ENCODE measurements at places on chromosomes 6 and 20.

DNA sequence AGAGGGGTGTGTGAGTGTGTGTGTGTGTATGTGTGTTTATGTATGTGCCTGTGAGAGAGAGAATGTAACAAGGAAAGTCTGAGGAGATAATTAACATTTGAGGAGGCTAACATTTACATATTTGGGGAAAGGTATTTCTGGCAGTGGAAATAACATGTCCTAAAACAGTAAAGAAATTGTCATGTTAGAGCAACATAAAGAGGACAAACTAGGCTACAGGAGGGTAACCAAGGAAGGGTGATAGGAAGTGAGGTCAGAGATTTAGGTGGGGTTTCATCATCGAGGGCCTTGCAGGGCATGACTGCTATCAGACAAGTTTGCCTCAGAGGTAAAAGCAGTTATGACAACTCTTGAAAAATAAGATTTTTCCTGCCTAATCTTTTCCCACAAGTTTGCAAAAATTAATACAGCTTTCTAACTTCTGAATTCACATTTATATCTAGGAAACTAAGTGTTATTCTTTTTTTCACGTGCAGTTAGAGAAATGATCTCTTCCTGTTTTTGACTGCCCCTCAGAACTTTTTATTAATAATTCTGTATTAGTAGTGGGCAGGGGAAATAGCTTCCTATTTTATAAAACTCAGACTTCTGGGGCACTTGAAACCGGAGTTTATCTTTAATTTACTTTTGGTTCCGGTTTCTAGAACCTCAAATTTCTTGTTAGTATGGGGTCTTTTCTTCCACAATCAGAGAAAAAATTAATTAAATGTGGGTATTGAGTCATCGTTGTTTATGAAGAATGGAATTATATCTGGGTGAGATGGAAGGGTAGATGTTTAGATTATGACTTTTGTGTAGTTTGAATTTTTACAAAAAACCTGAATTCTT, 30.5 kb upstream of the RHAG start:
- DNase-seq, result no peak

DNA sequence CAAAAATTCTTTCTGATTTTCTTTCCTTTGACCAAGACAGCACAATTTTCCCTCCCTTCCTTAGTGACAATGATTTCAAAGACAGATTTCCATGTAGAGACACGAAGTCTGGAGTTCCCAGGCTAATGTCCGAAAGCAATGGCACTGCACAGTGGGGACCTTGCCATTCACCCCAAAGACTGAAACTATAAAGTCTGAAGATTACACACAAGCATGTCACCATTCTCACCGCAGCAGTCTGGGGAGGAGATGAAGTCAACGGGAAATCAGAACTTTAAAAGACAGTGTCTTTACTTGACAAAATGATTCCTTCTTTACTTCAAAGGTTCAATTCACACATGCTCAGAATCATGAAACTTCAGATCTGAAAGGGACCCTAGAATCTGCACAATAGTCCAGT, 8.3 kb downstream of the B4GALT5 start:
- DNase-seq, result no peak

GRCh38 chr6:44151348-44152108, 7.1 kb upstream of the CAPN11 start:
- peak; percentile 80 for DNase-seq

- peak; percentile 75 for DNase-seq
These were observed 59.1 kb upstream of the PTPN1 start for GRCh38 chr20:50450881-50451752.

DNA sequence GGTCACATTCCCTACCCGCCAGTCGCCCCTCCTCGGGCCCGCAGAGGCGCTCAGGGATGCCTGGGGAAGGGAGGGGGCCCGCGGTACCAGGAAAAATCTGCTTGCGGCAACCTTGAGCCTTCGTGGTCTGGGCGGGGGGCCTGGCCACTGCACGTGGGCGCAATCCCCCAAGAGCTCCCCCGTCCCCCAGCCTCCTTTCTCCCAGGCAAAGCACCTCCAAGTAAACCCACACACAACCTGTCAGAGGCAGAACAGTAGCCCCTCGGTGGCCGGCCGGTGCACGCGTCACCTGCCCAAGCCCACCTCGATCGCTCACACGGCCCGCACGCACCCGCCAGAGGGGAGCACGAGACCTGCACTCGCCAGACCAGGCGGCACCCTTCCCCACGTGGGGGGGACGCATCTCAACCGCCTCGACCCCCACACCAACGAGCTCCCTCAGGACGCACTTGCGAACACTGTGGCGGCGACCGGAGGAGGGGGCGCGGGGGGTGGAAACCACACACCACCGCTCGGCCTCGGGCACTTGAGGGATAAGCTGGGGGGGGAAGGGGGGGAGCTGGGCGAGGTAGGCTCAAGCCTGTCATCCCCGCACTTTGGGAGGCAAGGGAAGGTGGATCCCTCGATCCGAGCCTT, 1955.7 kb upstream of the DEFB115 start:
- no peak for DNase-seq

DNA sequence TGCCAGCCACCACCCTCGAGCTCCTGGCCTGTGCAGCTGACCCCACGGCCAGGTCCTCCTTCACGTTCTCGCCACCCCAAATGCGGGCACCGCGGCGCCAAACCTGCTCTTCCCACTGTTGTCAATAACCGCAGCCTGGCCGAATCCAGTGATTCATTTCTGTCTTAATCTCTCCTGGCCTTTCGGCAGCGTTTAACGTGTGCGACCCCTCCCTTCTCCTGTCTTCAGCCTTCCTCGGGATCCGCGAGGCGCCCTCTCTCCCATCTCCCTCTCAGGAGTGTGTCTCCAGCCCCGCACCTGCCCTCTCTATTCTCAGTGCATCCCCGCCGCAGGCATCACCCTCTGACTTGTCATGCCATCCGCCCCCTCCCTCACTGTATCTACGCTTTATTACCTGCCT, 91.4 kb downstream of the THBS2 start:
- no peak for DNase-seq

GRCh38 chr6:142569676-142570075, 267.9 kb downstream of the ADGRG6 start:
- no peak for DNase-seq

- DNase-seq, result peak; percentile 9
These were observed 100.1 kb upstream of the RGS17 start for GRCh38 chr6:153231048-153231646.

- no peak for DNase-seq
These were observed at the start of gene MUCL3 for GRCh38 chr6:30940361-30940986. Gene MUCL3 (plus strand): TSS chr6:30940973. CDS start chr6:30941000, 27 bp downstream.

DNA sequence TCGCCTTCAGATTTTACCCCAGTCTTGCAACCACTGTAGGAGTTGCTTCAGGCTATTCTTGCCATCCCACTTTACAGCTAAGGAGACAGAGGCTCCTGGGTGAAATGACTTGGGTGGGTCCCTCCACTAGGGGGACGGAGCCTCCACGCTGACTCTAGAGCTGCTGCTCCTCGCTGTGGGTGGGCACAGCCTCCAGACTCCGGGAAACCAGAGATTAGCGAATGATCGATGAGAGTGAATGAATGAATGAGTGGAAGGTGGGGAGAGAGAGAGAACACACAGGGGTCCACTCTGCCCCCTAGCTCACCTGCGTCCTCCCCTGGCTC, 10.4 kb downstream of the ZBP1 start:
- DNase-seq, result no peak

GRCh38 chr6:97925504-97925903, 642.5 kb upstream of the MMS22L start:
- no peak for DNase-seq

- no peak for DNase-seq
These were observed 234.7 kb downstream of the BTBD9 start for GRCh38 chr6:38404900-38405556.

- no peak for DNase-seq
These were observed 120.1 kb upstream of the PMEPA1 start for GRCh38 chr20:57829805-57830514.

GRCh38 chr6:128432394-128432793, 88.0 kb downstream of the PTPRK start:
- no peak for DNase-seq

- no peak for DNase-seq
These were observed 23.4 kb downstream of the SRPK1 start for GRCh38 chr6:35897486-35897885.

DNA sequence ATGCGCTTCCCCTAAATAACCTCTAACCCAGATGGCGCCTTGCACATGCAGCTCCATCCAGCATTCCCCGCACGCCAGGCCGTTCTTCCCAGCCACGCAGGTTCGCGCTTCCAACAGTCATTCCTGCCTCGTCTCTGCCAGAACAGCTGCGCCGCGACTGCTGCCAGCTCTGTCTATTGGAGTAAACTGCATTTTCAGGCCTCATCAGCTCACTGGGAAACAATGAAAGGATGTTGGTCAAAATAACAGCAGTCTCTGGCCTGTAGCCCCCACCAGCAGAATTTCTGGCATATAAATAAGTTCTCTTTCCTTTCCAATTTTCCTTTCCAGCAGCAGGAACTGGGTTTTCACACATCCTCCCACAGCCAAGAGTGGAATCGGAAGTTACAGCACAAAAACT, 14.6 kb downstream of the NRSN1 start:
- no peak for DNase-seq

DNA sequence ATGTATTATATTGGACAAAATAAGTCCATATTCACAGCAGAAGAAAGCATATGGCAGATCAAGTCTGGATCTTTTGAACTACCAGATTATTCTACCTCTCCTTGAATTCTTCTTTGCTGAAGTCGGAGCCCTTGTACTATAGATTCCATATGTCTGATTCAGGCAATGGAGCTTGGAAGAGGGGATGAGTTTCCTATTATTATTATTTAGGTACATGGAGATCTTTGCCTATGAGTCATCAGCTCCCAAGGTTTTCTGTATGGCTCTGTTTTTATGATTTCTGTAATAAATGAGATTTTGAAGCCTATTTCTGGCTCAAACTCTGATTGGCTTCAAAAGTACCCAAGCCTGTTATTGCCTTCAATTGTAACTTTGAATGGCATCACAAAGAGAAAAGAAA, 72.0 kb downstream of the OPRM1 start:
- DNase-seq, result no peak

- no peak for DNase-seq
These were observed 50.2 kb downstream of the FYN start for GRCh38 chr6:111823012-111823411.

DNA sequence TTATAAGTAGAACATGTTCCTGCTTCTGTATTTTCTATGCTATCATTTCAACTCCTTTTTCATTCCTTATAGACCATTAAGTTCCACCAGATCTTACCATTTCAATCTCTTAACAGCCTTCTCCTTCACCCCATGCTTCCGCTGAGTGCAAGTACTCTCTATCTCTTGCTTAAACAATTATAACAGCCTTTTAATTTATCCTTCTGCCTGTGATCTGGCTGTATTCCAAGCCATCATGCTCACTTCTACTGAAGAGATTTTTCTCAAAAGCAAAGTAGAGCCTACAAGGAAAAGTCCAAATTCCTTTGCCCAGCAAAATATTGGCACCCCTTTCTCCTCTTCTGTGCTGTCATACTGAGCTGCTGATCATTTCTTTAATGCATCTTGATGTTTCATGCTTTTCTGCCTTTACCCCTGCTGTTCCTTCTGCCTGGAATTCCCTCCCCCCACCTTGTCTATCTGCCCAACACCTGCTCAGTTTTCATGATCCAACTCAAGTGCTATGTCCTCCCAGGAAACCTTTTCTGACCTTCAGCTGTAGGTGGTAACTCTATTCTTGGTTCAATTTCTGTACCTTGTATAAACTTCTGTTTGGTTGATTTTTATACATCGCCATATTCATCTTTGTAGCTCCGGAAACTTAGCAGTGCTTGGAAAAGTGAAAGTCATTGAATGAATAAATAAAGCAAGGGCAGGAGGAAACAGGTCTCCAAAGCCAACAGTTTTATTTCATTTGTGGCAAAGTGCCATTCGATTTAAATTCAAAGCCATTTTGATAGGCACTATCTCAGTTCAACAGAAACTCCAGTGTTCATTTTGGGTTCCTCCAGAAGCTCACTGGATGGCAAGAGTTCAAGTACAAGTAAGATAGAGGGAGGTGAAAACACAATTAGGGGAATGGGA, 10.5 kb upstream of the BMP2 start:
- no peak for DNase-seq

DNA sequence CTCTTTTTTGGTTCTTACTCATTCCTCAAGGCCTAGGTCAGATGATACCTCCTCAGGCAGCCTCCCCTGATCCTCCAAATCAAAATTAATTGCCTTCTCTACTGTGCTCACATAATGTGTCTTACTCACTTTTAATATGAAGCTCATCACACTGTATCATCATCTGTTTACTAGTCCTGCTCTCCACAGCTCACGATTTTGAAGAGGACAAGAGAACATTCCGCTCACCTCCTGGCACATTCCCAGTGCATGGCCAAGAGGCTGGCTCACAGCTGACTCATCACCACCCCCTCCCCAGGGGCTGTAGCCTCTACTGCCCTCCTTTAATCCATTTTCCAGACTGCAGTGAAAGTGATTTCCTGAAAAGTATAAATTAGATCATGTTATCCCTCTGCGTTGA, 133.1 kb downstream of the ALDH8A1 start:
- DNase-seq, result no peak
